ENCODE measurements at places on chromosomes 2 and 18.

- no peak for DNase-seq
Measured at GRCh38 chr2:193527146-193527545, 1332.4 kb upstream of the TMEFF2 start.

GRCh38 chr2:126381091-126381490 is 274.9 kb upstream of the GYPC start:
- DNase-seq: no peak

- DNase-seq: no peak
Measured at GRCh38 chr2:198144660-198145059, 340.3 kb downstream of the PLCL1 start.

- no peak for DNase-seq
Measured at GRCh38 chr18:3538456-3538855, 88.5 kb downstream of the TGIF1 start.

- no peak for DNase-seq
Measured at GRCh38 chr2:95331606-95332005, 34.5 kb downstream of the KCNIP3 start.
